ENCODE measurements at places on chromosomes 2 and 18.

- H3K4me3 ChIP-seq: no peak overlapping the region
- no peaks in the 10 kb centered on the region for H3K36me3 ChIP-seq
- no peak for DNase-seq
- H3K27me3 ChIP-seq: no peaks in the 10 kb centered on the region
Observed at GRCh38 chr2:221203125-221203524, 369.0 kb downstream of the EPHA4 start.

GRCh38 chr2:17323697-17324096, 194.5 kb downstream of the RAD51AP2 start:
- no peak overlapping the region for H3K27ac ChIP-seq
- peaks cover 6% of the 10 kb centered on the region for H3K36me3 ChIP-seq
- no peak for DNase-seq
- no peaks in the 10 kb centered on the region for H3K4me1 ChIP-seq
- H3K4me3 ChIP-seq: no peak overlapping the region
- H3K27me3 ChIP-seq: no peaks in the 10 kb centered on the region

DNA sequence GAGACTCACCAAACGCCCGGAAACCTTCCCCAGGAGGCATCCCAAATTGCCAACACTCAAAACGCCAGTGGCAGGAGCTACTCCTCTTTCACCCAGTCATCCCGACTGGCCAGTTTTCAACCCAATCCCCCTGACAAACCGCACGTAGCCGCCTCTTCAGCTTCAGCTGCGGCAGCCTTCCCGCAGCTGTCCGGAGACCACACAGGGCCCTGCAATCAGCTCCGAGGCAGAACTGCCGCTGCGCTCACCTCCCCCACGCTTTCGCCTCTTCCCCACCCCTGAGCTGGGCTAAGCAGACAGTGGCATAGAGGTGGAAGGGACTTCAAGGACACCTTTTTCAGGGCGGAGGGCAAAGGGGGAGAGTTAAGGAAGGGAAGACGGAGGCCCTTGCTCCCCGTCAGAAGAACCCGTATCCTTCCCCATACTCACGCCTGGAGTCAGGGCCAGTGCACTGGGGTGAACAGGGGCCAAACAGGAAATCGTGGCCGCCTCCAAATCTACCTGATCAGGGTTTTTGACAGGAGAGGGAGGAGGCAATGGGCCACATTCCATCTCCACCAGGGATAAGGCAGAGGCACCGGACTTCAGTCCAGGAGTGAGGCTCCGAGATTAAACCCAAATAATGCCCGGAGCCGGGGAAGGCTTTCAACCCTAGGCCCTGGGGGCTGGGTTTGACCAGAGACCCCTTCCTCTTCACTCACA, 16.9 kb downstream of the CYP26B1 start:
- no peak overlapping the region for H3K4me3 ChIP-seq
- no peak for DNase-seq
- H3K27ac ChIP-seq: no peak overlapping the region
- no peaks in the 10 kb centered on the region for H3K27me3 ChIP-seq
- no peaks in the 10 kb centered on the region for H3K36me3 ChIP-seq

GRCh38 chr2:18244845-18245244, 315.6 kb downstream of the RDH14 start:
- H3K27ac ChIP-seq: no peak overlapping the region
- no peak for DNase-seq
- H3K4me3 ChIP-seq: no peak overlapping the region
- H3K4me1 ChIP-seq: no peaks in the 10 kb centered on the region

- H3K27me3 ChIP-seq: no peaks in the 10 kb centered on the region
- no peak for DNase-seq
- no peak overlapping the region for H3K27ac ChIP-seq
- H3K36me3 ChIP-seq: peaks cover 4% of the 10 kb centered on the region
Observed at GRCh38 chr2:67702937-67703336, 305.8 kb downstream of the ETAA1 start.

Measured in MCF 10A (cell line).